ENCODE measurements at places on chromosomes 1 and 21.

DNA sequence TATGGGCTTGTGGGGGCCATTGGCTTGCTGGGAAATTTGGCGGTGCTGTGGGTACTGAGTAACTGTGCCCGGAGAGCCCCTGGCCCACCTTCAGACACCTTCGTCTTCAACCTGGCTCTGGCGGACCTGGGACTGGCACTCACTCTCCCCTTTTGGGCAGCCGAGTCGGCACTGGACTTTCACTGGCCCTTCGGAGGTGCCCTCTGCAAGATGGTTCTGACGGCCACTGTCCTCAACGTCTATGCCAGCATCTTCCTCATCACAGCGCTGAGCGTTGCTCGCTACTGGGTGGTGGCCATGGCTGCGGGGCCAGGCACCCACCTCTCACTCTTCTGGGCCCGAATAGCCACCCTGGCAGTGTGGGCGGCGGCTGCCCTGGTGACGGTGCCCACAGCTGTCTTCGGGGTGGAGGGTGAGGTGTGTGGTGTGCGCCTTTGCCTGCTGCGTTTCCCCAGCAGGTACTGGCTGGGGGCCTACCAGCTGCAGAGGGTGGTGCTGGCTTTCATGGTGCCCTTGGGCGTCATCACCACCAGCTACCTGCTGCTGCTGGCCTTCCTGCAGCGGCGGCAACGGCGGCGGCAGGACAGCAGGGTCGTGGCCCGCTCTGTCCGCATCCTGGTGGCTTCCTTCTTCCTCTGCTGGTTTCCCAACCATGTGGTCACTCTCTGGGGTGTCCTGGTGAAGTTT, 550 bp downstream of the RXFP4 start:
- DNase-seq = no peak

- no peak for DNase-seq
Measured at GRCh38 chr1:145994391-145995120, 1.8 kb downstream of the TXNIP start.

- DNase-seq = no peak
Measured at GRCh38 chr1:67969446-67969845, 81.0 kb downstream of the DIRAS3 start.

DNA sequence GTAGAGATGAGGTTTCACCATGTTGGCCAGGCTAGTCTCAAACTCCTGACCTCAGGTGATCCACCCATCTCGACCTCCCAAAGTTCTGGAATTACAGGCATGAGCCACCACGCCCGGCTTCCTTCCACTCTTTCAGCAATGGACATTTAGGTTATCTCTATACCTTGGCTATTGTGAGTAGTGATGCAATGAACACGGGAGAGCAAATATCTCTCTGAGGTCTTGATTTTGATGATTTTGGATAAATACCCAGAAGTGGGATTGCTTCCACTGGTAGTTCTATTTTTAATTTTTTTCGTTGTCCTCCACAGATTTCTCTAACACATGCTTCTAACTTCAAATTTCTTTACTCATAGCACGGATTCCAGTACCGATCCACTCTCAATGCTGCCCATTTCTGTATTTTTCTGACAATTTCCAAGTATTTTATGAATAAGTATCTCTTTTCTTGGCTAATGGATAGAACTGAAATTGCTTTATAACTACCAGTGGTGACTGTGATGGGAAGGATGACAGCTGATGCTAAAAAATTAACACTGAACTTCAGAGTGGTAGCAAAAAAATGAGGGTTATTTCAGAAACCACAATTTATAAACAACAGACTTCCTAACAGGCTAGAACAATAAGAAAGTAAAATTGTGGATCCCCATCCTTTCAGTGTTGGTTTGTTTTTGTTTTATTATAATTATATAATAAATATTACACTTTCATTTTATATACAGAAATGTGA, 327.5 kb upstream of the RUNX1 start:
- no peak for DNase-seq

- DNase-seq = no peak
Measured at GRCh38 chr1:234398849-234399381, 25.7 kb downstream of the COA6 start.

DNA sequence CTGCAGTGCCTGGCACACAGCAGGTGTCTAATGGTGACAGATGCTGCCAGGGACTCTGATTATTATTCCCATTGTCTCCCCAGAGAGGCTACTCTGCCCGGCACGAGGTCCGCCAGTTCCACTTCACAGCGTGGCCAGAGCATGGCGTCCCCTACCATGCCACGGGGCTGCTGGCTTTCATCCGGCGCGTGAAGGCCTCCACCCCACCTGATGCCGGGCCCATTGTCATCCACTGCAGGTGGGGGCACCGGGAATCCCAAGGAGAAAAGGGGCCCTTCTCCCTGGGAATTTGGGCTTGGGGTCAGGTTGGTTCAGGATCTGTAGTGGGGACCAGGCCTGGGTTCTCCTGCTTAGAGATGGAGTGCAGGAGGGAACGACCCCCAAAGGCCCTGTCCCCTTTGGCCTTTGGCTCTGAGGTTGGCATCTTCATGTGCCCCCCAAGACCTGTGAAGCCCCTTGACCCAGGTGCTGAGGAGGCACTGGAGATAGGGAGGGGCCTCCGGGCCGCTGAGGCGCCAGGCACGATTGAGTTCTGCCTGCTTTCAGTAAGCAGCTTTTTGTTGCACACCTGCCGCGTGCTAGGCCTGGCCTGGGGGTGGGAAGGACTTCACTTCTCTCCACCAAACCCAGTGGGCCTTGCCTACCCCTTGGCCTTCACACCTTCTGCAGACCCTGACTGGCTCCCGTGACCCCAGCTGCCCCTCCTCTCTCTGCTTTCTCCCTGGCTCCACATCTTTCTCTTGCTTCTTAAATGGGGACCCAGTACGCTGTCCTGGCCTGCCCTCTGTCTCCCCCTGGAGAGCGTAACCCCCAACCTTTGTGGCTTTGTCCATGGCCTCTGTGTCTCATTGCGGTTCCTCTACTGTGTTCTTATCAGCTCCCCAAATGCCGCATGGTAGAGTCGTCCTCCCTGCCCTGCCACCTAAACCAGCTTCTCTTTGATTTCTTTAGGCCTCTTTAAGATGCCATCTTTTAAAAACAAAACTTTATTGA, 76.4 kb downstream of the PTPRU start:
- no peak for DNase-seq

DNA sequence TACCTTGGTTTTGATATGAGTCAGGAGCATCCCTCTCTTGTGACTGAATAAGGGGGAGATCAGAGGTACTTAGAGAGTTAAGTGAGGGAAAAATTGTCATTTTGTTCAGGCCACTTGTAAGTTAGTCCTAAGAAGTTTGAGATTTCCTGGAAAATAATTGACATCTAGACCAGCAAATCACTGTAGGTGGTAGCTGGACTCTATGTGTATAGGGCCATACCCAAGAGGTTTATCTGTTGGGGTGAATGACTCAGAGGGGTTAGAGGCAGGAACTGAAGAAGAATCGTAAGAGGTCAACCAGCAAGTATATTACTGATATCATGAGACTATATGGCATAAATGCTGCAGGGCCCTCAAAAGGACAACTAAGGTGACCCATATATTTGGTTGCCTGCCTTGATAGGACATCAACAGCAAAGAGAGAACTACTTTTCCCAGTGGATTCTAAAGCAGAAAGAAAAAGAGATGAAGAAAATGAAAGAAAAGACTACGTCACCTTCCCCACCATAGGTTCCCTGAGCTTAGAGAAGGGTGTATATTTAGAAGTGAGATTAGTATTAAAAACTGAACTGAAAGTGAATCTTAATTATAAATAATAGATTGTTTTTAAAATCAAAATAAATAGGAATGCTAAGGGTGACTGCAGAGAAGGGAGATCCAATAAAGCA, 8.0 kb upstream of the RNPC3 start:
- DNase-seq = no peak

GRCh38 chr1:229709500-229710013, 83.5 kb downstream of the URB2 start:
- DNase-seq = no peak

- no peak for DNase-seq
Measured at GRCh38 chr1:46489169-46489637, 433 bp upstream of the DMBX1 start.

GRCh38 chr1:67889466-67889865, 56.2 kb upstream of the GNG12 start:
- no peak for DNase-seq

- DNase-seq = no peak
Measured at GRCh38 chr1:81832573-81832972, 31.8 kb downstream of the ADGRL2 start.

GRCh38 chr1:76303340-76303717, 228.8 kb downstream of the ST6GALNAC3 start:
- DNase-seq = no peak

DNA sequence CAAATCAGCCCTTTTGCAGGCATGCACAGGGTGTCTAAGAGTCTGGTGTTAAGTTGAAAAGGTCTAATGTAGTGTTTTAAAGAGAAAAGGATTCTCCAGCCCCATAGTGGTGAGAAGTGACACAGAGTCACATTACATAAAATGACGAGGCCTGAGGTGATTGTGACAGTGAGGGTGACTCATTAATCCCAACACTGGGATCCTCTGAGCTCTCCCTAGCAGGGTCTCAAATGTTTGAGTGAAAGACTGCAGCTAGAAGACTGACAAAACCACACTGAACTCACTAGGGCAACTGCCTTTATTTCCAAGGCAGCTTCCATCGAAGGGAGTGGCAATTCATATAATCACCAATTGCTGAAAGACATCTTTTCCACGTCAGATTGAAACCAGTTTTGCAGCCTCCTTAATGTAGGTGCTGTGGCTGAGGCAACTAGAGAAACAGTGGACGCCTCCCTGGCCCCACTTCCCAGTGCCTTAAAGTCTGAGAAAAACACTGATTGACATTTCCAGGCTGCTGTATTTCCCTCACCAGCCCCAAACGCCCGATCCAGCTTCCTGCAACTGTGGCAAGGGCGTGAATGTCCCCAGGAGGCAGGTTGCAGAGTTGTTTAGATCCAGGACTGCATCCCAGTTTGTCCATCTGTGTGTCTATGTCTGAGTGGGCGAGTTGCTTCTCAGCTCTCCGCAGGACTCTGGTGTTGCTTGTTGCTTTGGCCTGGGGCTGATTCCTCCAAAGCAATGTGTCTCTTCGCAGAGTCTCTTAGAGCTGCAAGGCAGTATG, 81.4 kb downstream of the RUNX1 start:
- peak; percentile 26 for DNase-seq

GRCh38 chr1:215001419-215002021, 81.0 kb upstream of the KCNK2 start:
- no peak for DNase-seq

GRCh38 chr1:193929374-193930033, 743.1 kb upstream of the B3GALT2 start:
- no peak for DNase-seq

DNA sequence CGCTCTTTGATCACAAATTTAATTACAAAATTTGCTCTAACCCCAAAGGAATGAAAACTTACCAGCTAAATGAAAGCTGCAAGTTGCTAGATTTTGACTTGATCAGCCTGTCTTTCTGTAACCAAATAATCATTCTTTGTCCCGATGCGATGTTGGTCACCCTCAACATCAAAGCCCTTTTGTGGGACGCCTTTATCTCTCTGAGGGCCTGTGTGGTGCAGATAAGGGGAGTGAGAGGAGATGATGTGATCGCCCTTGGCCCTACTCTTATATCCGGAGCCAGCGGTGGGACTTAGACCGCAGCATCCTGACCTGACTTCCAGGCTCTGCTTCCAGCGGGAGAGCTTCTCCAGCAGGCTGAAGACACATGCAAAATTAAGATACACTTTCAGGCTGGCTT, 19.3 kb upstream of the UMODL1 start:
- no peak for DNase-seq

DNA sequence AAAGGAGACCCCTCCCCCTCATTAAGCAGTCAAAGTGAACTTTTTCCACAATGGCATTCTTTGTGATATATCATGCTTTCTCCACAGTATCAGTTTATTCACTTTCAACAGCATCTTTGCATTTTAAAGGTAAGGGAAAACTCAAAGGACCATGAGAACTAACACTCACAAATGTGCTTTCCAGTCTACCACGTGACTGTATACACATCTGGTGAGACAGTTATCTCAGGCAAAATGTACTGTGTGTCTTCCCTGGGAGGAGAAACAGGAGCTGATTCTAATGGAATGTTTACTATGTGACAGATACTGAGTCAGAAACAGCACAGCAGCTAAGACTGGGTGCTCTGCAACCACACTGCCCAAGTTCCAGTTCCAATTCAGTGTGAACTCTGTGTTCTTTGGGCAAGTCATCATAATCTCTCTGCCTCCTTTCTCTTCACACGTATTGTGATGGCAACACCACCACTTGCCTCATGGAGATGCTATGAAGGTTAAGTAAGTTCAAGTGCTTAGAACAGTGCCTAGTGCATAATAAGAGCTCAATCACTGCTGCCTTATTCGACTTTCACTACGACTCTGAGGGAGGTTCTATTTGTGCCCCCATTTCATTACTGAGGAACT, 79.0 kb downstream of the SLC45A1 start:
- peak; percentile 61 for DNase-seq

DNA sequence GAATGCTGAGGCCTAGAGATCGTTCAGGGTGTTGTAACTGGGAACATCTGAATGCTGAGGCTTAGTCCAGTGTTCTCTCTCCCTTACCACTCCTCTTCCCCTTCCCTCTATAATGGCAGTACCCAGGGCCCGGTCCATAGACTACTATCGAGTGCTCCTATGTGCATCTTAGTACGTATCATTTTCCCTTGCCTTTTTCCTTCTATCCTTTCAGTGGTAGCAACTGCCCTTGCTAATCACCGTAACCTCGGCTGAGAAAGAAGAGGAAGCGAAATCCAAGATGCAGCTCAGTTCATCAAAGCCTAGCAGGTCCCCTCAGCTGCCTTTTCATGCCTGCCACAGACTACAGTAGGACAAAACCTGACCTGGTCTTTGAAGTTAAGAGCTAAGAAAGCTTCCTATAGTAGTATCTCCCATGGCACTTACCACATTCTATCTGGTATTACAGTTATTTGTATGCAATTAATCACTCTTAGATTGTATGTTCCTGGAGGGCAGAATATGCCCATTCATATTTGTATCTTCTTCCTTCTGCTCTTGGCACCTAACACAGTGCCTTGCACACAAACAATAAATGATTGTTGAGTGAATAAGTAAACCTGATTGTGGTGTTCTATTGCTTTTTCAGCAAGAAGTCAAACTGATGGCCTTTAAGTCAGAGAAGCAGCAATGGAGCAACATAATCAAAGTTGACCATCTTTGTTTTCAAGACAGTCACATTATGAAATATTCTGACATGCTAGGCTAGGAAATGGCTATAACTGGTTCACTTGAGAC, 22.4 kb downstream of the CNIH4 start:
- DNase-seq = no peak

GRCh38 chr1:88188038-88188437, 496.0 kb upstream of the PKN2 start:
- no peak for DNase-seq

DNA sequence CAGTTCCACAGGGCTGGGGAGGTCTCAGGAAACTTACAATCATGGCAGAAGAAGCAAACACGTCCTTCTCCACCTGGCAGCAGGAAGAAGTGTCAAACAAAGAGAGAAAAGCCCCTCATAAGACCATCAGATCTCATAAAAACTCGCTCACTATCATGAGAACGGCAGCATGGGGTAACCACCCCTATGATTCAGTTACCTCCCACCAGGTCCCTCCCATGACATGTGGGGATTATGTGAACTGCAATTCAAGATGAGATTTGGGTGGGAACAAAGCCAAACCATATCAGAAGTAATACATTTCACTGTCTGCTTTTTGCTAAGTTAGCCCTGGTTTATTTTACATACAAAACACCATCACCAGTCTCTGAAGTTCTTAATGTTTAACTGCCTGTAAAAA, 68.5 kb downstream of the RBM11 start:
- no peak for DNase-seq

GRCh38 chr1:185965870-185966269, 231.7 kb downstream of the HMCN1 start:
- DNase-seq = no peak

Measured in HTR-8/SVneo (cell line).